ENCODE measurements at places on chromosomes 7 and 10. TPM values are rescaled to one million over a fixed set of nuclear protein-coding genes. Genes with fewer than 3 reads are reported as not detected.

DNA sequence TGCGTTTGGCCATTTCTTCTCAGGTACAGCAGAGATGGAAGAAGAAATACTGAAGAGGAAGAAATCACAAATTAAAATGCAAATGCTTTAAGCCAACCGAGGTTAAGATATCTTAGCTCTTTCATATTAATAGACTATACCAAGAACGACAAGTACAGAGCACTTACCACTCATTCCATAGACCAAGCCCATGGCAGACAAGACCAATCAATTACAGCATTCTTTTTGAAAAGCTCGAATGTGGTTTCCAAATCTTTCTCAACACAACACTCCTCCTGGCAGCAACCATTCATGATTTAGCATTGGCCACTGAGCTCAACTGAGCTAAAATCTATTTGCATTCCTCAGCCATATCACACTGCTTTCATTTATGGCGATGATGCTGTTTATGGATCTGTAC, 2.7 kb downstream of the ASAH2 start:
- no peak overlapping the region for H3K27ac ChIP-seq
- no peaks in the 10 kb centered on the region for H3K36me3 ChIP-seq

DNA sequence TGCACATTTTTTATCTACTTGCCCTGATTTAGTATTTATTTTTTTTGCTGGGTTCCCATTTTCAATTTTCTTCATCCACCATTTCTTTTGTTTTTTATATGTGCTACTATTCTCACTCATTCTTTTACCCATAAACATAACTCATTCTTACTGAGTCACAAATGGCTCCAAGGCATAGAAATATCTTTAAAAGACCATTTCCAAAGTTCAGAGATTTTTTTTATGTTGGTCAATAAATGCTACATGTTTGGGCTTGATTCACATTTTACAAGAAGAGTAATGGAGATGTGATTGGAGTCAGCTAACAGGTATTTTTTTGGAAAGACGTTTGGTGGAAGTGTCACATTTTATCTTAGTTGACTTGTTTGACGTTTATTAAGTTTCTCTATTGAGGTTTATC, 1303.2 kb upstream of the LRRTM3 start:
- no peak overlapping the region for H3K4me3 ChIP-seq
- DNase-seq: no peak
- H3K36me3 ChIP-seq: no peaks in the 10 kb centered on the region
- H3K4me1 ChIP-seq: no peaks in the 10 kb centered on the region

GRCh38 chr10:98664329-98665042, 217.8 kb upstream of the HPS1 start:
- H3K27me3 ChIP-seq: no peaks in the 10 kb centered on the region
- no peaks in the 10 kb centered on the region for H3K4me1 ChIP-seq
- H3K36me3 ChIP-seq: no peaks in the 10 kb centered on the region

GRCh38 chr7:29341156-29341555, 146.6 kb downstream of the CHN2 start:
- no peaks in the 10 kb centered on the region for H3K36me3 ChIP-seq
- no peaks in the 10 kb centered on the region for H3K27me3 ChIP-seq
- no peak overlapping the region for H3K4me3 ChIP-seq
- no peak for DNase-seq
- H3K27ac ChIP-seq: no peak overlapping the region
- peaks cover 2% of the 10 kb centered on the region for H3K4me1 ChIP-seq

GRCh38 chr10:89129911-89130310, 77.2 kb downstream of the CH25H start:
- H3K4me3 ChIP-seq: no peak overlapping the region
- DNase-seq: no peak
- H3K36me3 ChIP-seq: no peaks in the 10 kb centered on the region
- no peaks in the 10 kb centered on the region for H3K4me1 ChIP-seq
- no peaks in the 10 kb centered on the region for H3K27me3 ChIP-seq

- no peaks in the 10 kb centered on the region for H3K36me3 ChIP-seq
- H3K4me3 ChIP-seq: no peak overlapping the region
- H3K27me3 ChIP-seq: no peaks in the 10 kb centered on the region
Measured at GRCh38 chr7:32251659-32252058, 181.5 kb upstream of the PDE1C start.

CPEB3 gene
- total RNA-seq: 16.9 TPM

TAS2R5 gene
- total RNA-seq: 4.0 TPM

DNA sequence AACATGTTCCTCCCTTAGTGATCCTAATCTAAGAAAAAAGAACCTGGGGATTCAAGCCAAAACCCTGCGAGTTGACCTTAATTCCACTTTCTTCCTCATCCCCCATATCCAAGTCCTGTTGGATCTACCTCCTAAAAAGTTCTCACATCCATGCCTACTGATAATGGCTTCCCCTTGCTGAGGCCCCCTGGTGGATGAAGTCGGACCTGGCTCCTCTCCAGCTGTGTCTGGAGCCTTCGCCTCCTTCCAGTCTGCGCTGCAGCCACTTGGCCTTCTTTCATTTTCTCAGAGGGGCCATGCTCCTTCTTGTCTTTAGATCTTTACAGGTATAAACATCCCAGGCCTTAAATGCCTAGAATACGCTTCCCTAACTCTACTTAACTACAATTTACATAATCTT, 8.1 kb downstream of the PDE1C start:
- no peaks in the 10 kb centered on the region for H3K4me1 ChIP-seq
- no peak overlapping the region for H3K4me3 ChIP-seq
- H3K27me3 ChIP-seq: no peaks in the 10 kb centered on the region
- DNase-seq: peak; percentile 26
- no peaks in the 10 kb centered on the region for H3K36me3 ChIP-seq

DNA sequence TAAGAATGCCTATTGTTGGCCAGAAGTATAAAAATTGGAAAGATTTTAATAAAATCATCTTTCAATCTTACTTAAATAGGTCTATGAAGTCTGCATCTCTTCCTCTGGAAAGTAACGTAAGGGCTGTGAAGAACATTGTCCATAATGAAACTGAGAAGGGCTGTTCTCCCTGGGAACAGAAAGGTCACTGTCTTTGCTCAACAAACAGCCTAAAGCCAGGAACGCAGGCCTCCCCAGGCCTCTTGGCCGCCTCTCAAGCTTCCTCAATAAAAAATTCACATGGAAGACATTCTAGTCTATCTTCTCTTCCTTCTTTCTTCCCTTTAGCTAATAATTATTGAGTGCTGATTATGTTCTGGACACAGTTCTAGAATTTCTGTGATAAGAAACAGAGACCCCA, 9.1 kb upstream of the IDI2 start:
- no peak overlapping the region for H3K4me3 ChIP-seq
- no peaks in the 10 kb centered on the region for H3K27me3 ChIP-seq
- H3K4me1 ChIP-seq: peaks cover 13% of the 10 kb centered on the region
- no peaks in the 10 kb centered on the region for H3K36me3 ChIP-seq
- DNase-seq: peak; percentile 49

CALHM3 gene
- total RNA-seq: 0.51 TPM

GRCh38 chr7:7569081-7569527, 2.4 kb downstream of the MIOS start:
- H3K27me3 ChIP-seq: no peaks in the 10 kb centered on the region
- H3K36me3 ChIP-seq: no peaks in the 10 kb centered on the region
- H3K4me3 ChIP-seq: no peak overlapping the region
- DNase-seq: no peak
- peak overlapping the region; percentile 98 for H3K27ac ChIP-seq

DNA sequence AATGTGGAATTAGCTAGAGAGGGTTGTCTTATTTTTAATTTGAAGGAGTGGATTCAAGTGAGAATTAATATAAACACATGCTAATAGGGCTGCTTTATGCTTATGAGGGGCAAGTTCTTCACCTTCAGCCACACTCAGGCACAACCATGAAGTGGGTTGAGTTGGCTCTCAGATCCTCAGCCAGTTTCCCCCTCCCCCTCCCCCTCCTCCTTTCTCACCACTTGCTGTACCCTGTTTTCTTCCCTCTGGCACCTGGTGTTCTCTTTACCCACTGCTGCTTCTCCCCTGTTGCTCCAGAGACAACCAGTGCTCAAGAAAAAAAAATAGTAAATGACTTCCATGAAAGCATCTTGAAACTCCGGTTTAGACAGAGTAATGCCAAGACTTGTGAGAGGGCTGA, 1083.3 kb downstream of the CNTNAP2 start:
- H3K27ac ChIP-seq: no peak overlapping the region
- DNase-seq: no peak
- H3K4me3 ChIP-seq: no peak overlapping the region
- H3K27me3 ChIP-seq: no peaks in the 10 kb centered on the region

DNA sequence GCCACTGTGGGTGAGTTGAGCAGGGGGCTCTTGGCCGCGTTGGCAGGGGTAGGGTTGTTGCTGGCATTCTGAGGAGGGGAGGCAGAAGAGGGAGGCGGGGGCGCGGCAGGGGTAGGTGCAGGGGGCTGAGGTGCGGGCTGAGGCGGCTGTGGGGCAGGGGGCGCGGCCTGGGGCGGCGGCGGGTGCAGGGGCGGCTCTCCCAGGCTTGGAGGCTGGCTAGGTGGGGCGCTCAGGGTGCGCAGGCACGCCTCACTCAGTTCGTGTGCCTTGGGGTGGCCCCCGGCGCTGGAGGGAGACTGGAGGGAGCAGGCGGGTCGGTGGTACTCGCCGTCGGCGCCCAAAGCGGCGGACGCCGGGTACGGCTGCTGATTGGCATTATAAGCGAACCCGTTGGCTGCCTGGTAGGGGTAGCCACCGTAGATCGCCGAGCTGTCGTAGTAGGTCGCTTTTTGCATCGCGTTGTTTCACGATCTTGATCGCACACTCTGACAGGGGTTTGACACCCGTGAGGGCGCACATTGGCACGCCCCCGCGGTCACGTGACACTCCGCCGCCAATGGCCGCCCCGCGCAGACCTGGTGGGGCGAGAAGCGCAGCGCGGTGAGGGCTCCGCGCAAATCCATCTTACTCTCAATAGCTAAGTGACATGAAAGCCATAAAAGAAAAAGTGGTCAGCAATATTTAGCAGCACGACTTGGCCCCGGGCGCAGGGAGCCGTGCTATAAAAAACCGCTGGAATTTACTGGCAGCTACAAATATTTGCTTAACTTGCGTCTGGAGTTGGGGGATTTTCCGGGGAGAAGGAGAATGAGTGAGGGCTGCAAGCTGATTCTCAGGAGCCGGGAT, 7.9 kb upstream of the HOXA2 start:
- H3K4me1 ChIP-seq: peaks cover 3% of the 10 kb centered on the region
- DNase-seq: peak; percentile 63
- H3K27ac ChIP-seq: peak overlapping the region; percentile 54
- H3K4me3 ChIP-seq: peak overlapping the region; percentile 15
- no peaks in the 10 kb centered on the region for H3K36me3 ChIP-seq

GRCh38 chr7:70590126-70590854, 541.7 kb upstream of the GALNT17 start:
- no peak for DNase-seq
- H3K36me3 ChIP-seq: no peaks in the 10 kb centered on the region
- H3K4me3 ChIP-seq: no peak overlapping the region
- no peaks in the 10 kb centered on the region for H3K4me1 ChIP-seq

DNA sequence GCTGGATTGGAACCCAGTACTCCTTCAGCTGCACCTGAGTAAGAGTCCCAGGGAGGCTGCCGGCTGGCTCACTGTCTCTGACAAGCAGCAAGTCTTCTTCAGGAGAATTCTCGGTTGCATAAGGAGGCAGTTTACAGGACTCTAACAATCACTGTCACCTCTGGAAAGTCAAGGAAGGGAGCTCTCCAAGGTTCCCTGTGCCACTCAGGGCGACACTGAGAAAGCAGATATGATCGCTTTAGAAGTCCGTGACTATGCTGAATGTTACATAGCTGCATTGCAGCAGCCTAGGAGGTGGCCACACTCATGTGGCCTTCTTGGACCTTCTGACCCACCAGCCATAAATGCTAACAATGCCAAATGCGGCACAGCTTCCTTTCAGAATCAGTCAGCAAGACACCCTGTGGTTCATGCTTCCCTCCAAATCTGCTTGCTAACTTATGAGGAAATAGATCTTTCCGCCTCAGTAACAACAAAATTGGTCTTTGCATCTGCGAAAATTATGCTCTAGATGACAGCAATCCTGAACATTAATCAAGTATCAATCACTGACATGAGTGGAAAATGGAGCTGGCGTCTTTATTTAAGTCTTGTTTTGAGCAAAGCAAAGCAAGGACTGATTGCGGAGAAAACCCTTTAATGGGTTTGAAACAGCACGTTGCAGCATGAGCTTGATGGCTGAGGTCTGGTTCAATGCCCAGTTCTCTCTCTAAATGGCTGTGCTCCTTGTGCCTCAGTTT, 132.9 kb downstream of the ATXN7L1 start:
- H3K27me3 ChIP-seq: no peaks in the 10 kb centered on the region
- no peaks in the 10 kb centered on the region for H3K4me1 ChIP-seq
- no peak for DNase-seq
- H3K36me3 ChIP-seq: no peaks in the 10 kb centered on the region
- no peak overlapping the region for H3K27ac ChIP-seq

Measured in prostate gland (tissue), 2 donors.